ENCODE measurements at places on chromosomes 12 and 14.

DNA sequence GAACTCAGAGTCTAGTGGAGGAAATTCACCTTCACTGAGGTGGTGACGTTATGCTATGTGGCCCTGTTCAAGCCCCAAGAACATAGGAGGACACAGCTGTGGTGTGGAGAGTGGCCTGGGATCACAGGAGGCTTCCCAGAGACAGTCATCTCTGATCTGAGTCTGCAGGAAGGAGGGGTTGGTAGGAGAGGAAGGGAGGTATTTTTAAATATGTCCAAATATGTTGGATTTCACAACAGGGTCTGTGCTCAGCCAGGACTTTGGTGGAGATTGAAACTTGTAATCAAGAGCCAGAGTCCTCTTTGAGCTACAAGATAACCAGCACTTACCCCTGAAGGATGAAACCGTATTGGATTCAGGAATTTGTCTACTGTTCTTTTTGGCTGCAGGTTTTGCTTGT is 26.4 kb upstream of the MED13L start:
- DNase-seq = no peak

DNA sequence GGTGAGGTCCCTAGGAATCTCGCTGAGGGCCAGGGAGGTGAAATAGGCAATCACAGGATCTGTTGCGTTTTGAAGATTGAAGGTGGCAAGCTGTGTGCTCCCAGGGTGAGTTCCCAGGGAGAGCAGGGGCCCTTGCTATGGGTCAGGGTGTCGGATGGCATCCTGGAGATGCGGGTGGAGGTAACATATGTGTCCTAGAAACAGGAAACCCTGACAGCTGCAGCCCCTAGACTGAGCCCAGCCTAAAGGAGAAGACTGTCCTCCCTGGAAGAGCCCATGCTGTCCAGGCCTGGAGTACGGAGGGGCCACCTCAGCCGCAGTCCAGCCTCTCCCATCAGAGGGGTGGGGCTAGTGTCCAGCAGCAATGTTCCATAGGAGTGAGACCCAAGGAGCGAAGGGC is 194.2 kb downstream of the NTF3 start:
- DNase-seq = no peak

- DNase-seq = no peak
Measured at GRCh38 chr14:96888158-96888557, 91.0 kb downstream of the VRK1 start.

DNA sequence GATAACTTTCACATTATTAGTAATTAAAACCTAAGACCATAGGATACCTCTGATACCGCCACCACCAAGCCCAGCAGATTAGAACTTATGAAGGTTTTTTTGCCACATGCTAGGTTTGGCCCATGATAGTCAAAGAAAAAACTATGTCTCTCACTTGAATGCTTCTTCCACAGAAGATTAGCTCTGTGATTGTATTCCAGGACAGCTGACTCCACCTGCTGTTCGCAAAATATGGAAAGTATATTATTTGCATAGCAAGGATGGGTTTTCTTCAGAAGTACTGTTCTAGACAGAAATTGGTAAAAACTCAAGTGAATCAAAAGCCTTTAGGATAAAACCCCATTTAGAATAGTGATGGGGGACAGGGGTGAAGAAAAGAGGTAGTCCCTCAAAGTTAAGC is 42.2 kb downstream of the PPFIBP1 start:
- DNase-seq = no peak

DNA sequence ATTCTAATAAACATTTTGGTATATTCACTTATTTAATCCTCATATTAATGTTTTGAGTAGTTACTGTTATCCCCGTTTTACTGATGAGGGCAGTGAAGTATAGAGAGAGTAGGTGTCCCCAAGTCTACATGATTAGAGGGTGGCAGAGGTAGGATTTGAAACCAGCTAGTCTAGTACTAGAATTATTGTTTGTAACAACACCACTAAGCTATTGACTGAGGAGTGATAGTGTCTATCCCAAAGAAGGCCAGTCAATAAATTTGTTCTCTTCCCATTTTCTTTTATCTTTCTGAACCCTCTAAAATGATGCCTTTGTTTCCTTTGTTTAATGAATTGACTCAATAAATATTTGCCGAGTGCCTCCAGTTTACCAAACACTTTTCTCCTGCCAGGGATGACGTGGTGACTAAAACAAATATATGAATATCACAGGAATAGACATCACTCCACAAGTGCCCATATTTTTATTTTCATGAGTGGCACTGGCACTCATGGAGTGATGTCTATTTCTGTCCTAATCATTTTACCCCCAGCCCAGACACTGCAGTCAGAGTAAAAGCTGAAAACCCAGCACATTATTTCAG is 247.5 kb downstream of the SLC16A7 start:
- DNase-seq = no peak

All from NCI-H1092 (cell line).